ENCODE measurements at places on chromosomes 13 and 19.

DNA sequence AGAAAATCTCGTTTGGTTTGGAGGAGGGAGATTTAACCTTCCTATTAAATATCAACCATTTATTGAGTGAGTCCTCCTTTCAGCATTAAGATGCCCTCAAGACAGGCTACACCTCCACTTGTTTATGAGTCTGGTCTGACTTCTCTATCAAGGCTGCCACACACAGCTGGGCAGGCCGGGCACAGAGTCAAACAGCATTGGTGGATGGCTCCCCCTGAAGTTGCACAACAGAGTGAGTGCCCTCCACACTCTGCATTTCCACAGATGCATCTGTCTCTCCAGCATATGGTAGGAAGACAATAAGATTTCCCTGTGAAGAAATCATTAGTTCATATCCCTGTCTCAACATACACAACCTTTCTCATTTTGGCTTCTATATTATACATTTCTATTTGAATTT lies 31.4 kb downstream of the PHF11 start:
- no peak for DNase-seq

GRCh38 chr13:51715613-51716012 lies 88.3 kb downstream of the DHRS12 start:
- DNase-seq: no peak

DNA sequence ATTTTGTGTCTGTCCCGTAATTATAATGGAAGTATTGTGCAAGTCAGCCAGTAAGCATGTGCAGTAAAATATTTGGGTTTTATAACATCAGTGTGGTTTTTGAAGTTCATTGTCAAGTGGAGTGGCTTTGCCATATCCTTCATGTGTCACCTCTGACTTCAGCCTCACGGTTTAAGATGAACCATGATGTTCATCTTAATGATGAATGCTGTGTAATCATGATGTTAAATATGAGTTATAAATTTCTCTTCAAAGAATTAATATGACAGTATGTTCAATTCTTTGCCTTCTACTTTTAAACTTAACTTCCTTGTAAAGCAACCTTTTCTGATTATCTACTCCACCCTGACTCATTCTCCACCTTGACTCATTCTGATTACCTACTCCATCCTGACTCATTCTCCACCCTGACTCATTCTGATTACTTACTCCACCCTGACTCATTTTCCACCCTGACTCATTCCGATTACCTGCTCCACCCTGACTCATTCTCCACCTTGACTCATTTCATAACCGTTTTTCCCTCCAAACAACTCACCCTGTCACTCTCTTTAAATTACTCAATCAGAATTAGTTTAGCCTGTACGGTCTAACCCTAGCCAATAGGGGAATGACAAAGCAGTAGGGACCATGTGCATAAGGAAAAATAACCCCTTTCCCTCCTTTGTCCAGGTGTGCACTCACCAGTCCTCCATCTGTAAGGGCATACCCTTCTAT lies 50.3 kb upstream of the ANKRD10 start:
- DNase-seq: no peak

- DNase-seq: no peak
Observed at GRCh38 chr19:48742096-48742495, 1.7 kb upstream of the RASIP1 start.

DNA sequence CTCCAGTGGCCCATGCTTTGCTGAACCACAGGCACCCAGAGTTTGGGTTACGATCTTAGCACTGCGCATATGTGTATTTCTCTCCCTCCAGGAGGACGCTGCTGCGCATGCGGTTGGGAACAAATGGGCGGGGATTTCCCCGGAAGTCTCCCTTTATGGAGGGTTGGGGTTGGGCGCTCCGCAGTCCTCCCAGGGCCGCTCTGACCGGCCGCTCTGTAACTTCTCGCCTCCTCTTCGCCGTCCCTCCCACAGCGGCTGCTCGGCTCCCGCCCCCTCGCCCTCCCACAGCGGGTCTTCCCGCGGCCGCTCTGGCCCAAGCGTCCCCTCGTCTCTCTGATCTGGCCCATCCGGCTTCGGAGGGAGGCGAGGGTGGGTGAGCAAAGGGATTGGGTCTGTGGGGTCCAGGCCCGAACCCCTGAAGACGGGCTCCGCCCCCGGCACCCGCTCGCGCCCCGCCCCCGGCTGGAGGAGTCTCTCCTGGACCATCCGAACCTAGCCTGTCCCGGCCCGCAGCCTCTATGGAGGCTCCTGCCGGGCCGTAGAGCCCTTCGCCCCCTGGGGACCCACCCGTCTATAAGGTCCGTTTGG lies at the start of gene MEGF8:
Gene MEGF8 (plus strand): TSS at position 328 of the 588 bp plus-strand sequence. CDS start 609 bp downstream, outside the sequence.
- DNase-seq: no peak

Measured in cortex of kidney (tissue), 1 donor.